ENCODE measurements at places on chromosomes 4 and X. TPM values are rescaled to one million over a fixed set of nuclear protein-coding genes. Genes with fewer than 3 reads are reported as not detected.

- no peak for DNase-seq
Measured at GRCh38 chr4:102578819-102579218, 77.7 kb downstream of the NFKB1 start.

DNA sequence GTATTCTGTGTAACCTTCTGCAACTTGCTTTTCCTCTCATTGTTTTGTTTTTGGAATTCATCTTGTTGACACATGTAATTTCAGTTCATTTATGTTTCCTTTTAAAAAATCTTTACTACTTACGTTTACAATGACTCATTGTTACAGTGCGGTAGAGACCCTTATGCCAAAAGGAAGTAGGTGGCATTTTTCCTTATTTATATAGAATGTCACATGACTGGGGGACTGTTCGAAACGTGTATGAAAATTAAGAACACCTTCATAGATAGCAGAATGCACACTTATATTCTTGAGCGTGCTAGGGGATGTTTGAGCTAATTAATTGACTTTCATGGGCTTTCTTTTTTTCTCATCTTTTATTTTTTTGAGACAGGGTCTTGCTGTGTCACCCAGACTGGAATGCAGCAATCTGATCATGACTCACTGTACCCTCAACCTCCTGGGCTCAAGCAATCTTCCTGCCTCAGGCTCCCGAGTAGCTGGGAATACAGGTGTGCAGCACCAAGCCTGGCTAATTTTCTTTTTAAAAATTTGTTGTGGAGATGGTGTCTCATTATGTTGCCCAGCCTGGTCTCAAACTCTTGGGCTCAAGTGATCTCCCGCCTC is 7.3 kb downstream of the REPS2 start:
- no peak for DNase-seq

TRPC3 gene
- polyA plus RNA-seq: 0.43 TPM

SATL1 gene
- polyA plus RNA-seq: not detected

C4orf50 gene
- not detected for polyA plus RNA-seq
